Cortex of kidney (tissue), 1 donor: ENCODE measurements at places on chromosomes 2 and 18.

DNA sequence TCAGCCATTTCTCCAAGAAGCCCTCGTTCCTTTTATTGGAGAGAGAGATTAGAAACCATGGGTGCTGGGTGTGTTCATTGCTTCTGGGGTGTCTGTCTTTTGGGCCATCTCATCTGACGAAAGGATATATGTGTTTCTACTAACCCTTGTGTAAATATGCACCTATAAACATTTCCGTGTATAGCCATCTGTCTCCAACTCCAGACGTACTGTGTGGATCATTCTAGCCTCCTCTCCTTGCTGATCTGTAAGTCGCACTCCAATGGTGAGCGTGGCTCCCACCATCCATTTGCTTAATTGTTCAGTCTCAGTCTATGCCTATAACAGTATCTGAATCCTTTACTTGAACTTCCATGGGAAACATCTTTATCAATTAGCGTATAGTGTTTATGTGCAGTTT, 1.8 kb downstream of the RBFA start:
- DNase-seq = no peak

DNA sequence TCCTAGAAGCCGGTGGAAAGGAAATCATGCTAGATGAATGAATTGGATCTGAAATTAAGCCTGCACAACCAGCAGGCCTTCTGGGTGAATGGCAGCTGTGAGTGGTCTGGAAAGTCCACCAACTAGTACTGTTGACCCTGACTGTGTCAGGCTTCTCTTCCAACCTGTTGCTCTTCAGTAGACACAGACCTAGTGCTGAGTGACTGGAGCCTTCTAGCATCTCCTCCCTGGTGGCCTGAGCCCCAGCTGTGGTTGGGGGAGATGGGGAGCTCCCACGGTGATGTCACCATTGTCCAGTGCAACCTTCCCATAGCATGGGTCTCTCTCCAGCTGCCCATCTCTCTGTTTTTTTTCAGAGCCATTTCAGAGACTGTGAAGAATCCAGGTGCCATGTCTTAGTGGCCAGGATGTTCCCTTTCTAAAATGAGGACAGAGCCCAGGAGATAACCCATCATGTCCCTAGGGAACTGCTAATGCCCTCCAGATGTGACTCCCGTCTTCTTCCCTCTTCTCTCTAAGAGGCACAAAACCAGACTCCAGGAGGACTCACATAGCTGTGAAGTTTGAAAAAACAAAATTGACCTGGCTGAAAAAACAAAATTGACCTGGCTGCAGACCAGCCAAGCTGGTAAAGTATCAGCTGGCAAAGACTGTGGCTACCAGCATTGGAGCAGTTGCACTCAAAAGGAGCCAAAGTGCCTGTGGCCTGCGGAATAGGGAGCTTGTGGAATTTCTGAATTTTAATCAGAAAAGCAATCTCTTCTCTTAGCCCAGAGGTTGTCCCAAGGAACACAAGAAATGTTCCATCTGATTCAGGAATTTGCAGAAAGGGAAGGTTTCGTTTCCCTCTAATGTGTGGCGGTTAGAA, 67.4 kb upstream of the RPL31 start:
- no peak for DNase-seq

GRCh38 chr18:49846718-49847470, 33.6 kb upstream of the ACAA2 start:
- no peak for DNase-seq

DNA sequence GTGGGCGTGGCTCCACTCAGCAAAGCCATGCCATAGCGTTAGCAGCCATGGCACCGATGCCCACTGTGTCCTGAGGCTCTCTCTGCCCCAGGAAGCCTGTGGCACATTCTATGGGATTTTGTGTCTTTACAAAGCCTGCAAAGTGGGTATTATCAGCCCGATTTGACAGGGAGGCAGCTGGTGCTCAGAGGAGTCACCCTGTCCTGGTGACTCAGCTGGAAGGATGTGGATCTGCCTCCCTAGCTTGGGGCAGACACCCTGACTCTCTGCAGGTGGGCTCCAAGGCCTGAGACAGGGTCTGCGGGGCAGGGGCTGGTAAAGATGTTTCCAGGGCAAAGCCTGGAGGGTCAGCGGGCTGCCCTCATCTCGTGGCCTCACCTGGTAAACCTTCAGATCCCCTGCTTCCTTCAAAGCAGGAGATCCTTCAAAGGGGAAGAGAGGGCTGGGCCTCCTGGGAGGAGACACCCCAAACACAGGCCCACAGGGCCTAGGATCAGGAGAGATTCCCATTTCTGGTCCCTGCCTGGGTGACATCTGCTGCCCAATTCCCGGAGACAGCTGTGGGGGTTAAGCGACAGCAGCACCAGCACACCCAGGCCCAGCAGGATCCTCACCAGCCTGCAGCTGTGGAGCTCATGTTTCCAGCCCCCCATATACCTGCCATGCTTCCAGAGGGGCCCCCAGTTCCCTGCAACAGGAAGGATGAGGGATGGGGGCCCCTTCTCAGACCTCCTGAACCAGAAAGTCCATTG, 3.0 kb upstream of the ASB1 start:
- no peak for DNase-seq

DNA sequence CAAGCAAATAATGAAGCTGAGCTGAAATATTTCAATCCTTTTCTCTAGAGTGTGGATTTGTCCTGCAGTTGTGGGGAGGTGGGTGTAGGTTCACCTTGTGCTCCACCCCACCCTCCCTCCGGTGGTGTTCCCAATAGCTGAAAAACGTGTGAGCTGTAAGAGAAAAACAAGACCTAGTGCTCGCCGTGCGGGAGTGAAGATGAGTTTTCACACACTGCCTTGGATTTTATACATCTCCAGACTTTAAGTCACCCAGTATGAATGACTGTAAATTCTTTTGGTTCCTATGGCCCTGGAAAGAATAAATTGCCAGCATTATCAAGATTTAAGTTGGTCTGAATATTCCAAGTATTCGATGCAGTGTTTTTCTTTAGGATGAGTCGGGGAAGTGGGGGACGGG, 1.9 kb upstream of the SOX11 start:
- no peak for DNase-seq

DNA sequence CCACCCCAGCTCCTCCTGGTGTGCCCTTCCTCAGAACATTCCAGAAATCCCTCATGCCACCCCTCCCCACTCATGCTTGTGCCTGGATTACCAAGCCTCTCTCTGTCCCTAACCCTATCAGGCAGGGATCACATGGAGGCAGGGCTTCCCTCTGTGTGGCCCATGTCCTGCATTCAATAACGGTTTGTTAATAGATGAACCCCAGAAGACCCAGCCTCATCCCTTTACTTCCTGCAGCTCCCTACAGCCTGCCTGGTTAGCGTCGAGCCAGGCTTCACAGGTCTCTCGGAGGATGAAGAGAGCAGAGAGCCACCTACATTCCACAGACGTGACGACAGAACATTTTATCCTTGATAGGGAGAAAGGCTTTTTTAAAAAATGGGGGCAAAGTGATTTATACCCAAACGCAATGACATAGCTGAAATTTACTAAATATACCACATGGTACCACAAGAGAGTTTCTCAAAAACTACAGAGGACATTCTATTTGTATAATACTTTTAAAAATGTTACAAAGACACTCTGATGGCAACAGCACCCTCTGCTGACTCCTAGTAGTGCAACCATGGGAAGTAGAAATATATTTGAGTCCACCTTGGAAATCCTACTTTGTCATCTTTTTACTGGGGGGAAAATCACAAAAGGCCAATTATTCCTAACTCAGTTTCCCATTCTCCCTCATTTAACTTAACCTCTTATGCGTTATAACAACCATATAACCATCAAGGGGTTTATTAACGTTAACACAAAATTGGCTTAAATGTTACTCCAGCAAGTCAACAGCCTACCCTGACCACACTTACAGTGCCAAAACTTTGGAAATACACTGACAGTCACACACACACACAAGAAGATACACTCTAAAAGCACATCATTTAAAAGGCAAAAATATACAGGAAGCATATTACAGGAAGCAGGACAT, 30.7 kb downstream of the FBXO15 start:
- DNase-seq = no peak

DNA sequence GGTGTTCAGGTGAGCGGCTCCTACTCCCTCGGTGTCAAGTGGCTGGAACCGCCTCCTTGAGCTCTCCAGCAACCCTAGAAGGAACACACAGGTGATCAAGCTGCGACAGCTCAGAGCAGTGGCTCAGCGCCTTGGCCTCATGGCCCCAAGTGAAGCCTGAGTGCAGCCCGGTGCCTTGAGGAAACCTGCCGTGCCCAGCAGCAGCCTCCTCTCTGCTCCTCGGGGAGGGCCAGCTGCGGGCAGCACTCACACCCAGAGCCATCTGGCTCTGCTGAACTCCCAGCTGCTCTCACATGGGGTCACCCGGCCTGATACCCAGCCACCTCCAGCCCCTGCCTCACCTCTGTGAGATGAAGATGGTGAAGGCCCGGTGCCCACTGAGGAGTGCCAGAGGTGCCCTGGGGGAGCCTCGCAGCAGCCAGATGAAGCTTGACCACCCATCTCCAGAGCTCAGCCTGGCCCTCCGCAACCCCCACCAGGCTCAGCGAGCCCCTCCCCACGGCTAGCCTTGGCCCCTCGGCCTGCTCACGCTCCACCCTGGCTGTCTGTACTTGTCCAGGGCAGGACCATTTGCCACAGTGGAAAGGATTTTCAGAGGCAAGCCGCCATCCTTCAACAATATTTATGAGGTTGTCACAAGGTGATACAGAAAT, 70.6 kb upstream of the RAB6C start:
- no peak for DNase-seq

DNA sequence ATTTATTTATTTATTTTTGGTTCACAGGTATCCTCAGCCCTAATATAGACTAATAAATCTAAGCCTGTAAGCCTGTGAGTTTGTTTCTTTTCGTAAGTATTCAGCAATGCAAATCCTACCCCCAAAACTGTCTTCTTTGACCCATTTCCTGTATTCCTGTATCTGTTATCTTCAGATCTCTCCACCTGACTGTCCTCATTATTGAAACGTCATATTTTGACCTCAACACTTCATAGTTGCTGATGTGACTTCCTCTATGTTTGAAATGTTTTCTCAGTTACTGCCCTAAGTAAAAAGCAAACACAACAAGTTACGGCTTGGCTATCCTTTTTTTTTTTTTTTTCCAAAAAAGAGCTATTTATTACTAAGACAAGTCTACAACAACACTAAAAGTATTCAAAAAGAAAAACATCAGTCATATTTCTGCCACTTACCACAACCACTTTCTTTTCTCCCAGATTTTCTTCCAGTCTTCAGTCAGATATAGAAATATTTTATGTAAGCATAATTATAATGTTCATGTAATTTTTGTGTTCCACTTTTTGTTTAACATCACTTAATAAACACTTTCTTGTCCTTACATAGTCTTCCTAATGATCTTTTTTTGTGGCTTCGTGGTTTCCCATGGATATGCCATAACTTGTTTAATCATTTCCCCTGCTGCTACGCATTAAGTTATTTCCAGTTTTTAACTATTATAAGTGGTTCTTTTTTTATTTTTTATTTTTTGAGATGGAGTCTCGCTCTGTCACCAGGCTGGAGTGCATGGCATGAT, 45.0 kb upstream of the EML4 start:
- no peak for DNase-seq

DNA sequence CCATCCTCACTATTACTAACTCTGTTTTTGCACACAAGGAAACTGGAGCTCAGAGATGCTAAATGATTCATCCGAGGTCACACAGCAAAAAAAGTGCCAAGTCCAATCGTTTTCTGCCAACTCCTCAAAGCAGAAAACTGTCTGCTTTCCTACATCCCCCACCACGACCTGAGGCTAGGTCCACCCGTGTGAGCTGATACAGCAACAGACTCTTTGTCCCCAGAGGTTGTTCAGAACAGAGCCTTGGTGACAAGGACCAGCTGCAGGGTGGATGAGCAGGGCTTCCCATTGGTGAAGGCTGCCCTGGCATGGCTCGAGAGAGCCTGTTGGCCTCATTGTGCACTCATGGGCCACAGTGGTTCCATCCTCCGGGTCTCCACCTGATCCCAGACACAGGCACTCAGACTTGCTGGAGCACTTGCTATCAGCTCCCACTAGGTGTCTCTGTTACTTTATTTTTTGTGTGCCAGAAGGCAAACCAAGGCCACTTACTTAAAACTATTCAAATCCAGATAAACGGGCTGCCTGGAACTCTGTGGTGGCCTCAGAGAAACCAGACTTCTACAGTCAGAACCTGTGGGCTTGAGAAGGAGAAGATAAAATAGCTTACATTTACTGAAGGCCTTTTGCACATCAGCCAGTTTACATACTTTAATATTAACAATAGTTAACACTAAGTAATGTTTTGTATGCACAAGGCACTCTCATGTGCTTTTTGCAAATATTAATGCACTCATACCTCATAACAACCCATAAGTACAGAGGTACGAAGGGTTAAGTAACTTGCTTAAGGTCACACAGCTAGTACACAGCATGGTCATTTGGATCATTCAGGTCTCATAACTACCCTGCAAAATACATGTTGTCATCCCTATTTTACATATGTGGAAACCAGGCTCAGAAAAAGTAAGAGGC, 62.9 kb upstream of the CTIF start:
- DNase-seq = no peak

GRCh38 chr18:48707636-48708296, 168.9 kb downstream of the CTIF start:
- no peak for DNase-seq

DNA sequence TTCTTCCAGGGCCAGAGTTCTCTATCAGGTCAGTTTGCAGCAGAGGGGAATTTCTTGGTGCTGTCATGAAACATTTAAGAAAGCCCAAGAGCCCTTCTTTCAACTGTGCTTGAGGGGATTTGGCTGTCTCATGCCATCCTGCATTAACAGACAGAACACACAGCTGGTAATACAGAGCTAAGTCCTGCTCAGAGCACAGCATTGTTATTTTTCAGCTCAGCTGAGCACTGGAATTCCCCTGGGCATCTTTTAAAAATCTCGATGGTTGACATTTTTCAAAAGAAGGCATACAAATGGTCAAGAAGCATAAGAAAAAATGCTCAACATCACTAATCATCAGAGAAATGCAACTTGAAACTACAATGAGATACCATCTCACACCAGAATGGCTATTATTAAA, 14.9 kb upstream of the IL1R2 start:
- no peak for DNase-seq

DNA sequence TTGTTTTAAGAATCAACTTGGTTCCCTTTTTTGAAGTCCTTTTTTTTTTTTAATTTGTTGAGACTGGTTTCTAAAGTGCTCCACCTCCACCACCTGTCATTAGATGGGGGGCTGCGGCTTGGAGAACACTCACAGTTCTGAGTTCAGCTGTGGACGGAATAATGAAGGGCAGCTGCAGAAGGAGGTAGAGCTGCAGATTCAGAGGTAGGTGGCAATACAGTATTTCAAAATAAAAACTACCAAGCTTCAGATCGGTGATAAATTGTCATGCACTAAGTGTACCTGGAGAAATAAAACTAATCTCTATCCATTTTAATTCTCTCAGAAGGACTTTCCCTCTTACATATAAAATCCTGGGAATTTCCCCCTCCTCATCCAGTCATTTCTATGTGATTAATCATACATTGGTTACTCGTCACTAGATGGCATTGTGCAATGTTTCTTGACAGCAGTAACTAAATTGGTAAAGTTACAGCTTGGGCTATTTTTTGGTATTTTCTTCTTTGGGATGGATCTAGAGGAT, 81.1 kb upstream of the SLC39A10 start:
- DNase-seq = no peak

DNA sequence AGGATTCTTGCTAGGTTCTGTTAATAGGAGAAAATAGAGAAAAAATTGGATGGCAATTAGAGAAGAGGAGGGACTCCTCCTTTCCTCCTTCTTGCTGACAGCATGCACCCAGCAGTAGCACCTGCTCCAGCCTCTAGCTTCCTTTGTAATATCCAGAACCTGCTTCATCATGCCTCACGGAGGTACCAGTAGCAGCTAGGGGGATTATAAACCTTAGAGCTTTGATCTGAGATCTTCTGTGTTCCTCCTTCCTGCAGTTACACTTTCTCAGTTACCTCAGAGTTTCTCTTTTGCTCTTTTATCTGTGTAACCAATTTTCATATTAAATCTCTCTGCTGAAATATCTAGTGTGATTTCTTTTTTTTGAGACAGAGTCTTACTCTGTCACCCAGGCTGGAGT, 16.6 kb downstream of the DPP4 start:
- DNase-seq = no peak
